ENCODE measurements at places on chromosomes 16 and 17. TPM values are rescaled to one million over a fixed set of nuclear protein-coding genes. Genes with fewer than 3 reads are reported as not detected.

The KCNG4 gene
- not detected for total RNA-seq

The EIF3CL gene
- total RNA-seq = 121 TPM

The CEP112 gene
- 2.2 TPM for total RNA-seq

The CCL8 gene
- not detected for total RNA-seq

- DNase-seq = no peak
Observed at GRCh38 chr16:54236773-54237172, 49.8 kb downstream of the IRX3 start.

- peak; percentile 17 for DNase-seq
Observed at GRCh38 chr16:67456391-67457081, 24.4 kb downstream of the ATP6V0D1 start.

- peak; percentile 79 for DNase-seq
Observed at GRCh38 chr16:88941913-88942909, 34.8 kb downstream of the CBFA2T3 start.

GRCh38 chr17:55555772-55556171 is 44.5 kb upstream of the SMIM36 start:
- no peak for DNase-seq

All from activated CD4-positive, alpha-beta T cell treated with anti-CD3 and anti-CD28 coated beads for 36 hours (primary cell).